Stomach (tissue), 19 donors: ENCODE measurements at places on chromosomes 4 and X. TPM values are rescaled to one million over a fixed set of nuclear protein-coding genes. Genes with fewer than 3 reads are reported as not detected.

SCD5 gene
- total RNA-seq, result 35.9 TPM

GRCh38 chr4:100746141-100746739 is 228.4 kb upstream of the EMCN start:
- no peaks in the 10 kb centered on the region for H3K27me3 ChIP-seq
- no peak overlapping the region for H3K4me3 ChIP-seq
- no peak for DNase-seq
- H3K27ac ChIP-seq, result no peak overlapping the region
- H3K36me3 ChIP-seq, result no peaks in the 10 kb centered on the region

GRCh38 chr4:122379239-122379638 is 428 bp downstream of the ADAD1 start:
- no peaks in the 10 kb centered on the region for H3K36me3 ChIP-seq
- H3K4me3 ChIP-seq, result no peak overlapping the region
- no peaks in the 10 kb centered on the region for H3K4me1 ChIP-seq
- H3K27ac ChIP-seq, result no peak overlapping the region
- no peaks in the 10 kb centered on the region for H3K27me3 ChIP-seq
- no peak for DNase-seq

DKK2 gene
- total RNA-seq, result 0.58 TPM

- no peak for DNase-seq
- no peaks in the 10 kb centered on the region for H3K4me1 ChIP-seq
- H3K4me3 ChIP-seq, result no peak overlapping the region
- H3K27me3 ChIP-seq, result no peaks in the 10 kb centered on the region
Measured at GRCh38 chrX:37047776-37048175, 39.6 kb downstream of the FAM47C start.

- no peak overlapping the region for H3K27ac ChIP-seq
- H3K27me3 ChIP-seq, result no peaks in the 10 kb centered on the region
- DNase-seq, result no peak
- no peaks in the 10 kb centered on the region for H3K4me1 ChIP-seq
- no peak overlapping the region for H3K4me3 ChIP-seq
Measured at GRCh38 chrX:123489011-123489410, 243.8 kb downstream of the THOC2 start.

RUFY3 gene
- total RNA-seq, result 120 TPM

AGTR2 gene
- total RNA-seq, result not detected

DNA sequence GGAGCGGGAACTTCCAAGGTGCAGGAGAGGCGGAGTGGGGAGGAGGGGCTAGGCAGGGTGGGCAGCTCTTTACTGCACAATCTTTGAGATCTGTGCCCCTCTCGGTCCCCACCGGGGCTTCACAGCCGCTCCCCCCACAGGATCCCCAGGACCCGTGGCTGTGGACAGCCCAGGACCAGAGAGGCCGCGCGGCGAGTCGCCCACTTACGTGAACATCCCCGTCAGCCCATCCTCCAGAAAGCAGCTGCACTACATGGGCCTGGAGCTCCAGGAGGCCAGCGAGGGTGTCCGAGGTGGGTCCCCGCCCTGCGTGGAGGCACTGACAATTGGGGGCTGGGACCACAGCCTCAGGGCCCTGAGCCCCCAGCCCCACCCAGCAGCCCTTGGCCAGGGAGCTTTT is 32.1 kb downstream of the LRPAP1 start:
- H3K36me3 ChIP-seq, result peaks cover 8% of the 10 kb centered on the region
- peaks cover 4% of the 10 kb centered on the region for H3K4me1 ChIP-seq
- H3K27ac ChIP-seq, result no peak overlapping the region
- DNase-seq, result no peak
- H3K4me3 ChIP-seq, result no peak overlapping the region

ASIC5 gene
- not detected for total RNA-seq

DNA sequence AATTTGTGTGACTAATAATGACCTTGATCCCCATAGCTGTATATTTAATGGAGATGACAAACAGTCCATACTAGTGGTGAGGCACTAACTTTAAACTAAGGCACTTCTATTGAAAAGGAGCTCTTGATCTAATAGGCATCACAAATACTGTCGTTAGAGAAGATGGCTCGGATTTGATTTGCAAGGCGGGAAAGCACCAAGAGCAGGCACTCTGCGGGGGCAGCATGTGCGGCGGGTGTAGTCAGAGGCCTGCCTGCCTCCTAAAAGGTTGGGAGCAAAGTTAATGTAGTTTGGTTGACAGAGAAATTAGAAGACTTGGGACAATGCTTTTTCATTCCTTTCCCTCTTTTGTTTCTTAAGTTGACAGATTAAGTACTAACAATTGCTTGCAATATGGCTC is 278.8 kb downstream of the CFAP299 start:
- no peak overlapping the region for H3K27ac ChIP-seq
- H3K27me3 ChIP-seq, result no peaks in the 10 kb centered on the region
- H3K36me3 ChIP-seq, result no peaks in the 10 kb centered on the region
- H3K4me3 ChIP-seq, result no peak overlapping the region

ADH7 gene
- not detected for total RNA-seq

- H3K36me3 ChIP-seq, result no peaks in the 10 kb centered on the region
- no peaks in the 10 kb centered on the region for H3K27me3 ChIP-seq
- H3K4me1 ChIP-seq, result no peaks in the 10 kb centered on the region
- no peak overlapping the region for H3K4me3 ChIP-seq
Measured at GRCh38 chr4:82761229-82761628, 37.4 kb downstream of the SCD5 start.

DNA sequence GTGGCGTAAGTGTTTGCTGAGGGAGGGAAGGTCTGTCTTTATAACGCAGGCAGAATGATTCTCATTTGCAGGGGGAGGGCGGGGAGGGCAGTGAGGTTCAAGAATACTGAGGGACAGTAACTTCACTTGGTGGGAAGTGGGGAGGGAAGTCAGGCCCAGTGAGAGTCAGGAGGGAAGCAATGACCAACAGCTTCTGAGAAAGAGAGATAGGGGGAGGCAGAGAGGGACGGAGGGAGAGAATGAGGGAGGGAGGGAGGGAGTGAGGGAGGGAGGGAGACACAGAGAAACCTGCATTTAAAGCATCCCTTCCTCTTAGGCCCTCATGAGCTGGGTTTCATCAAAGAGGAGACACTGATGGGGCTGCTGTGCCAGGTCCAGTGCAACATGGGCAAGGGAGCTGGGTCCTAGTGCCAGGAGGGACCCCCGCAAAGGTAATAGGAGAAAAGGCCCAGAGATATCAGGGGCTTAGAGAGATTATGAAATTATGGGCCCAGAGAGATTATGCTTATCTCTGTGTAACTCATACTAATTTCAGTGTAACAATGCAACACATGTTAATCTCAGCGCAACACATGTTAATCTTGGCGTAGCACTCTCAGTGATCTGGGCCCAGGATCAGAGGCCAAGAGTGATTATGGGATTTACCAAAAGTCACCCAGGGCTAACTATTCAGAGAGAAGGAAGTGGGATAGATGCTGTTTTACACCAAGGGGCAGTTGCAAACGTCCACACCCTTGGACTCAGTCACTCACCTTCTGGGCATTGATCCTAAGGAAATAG is 112.1 kb downstream of the DRD5 start:
- no peaks in the 10 kb centered on the region for H3K4me1 ChIP-seq
- H3K27me3 ChIP-seq, result no peaks in the 10 kb centered on the region
- H3K36me3 ChIP-seq, result no peaks in the 10 kb centered on the region
- no peak for DNase-seq
- H3K27ac ChIP-seq, result no peak overlapping the region

DNA sequence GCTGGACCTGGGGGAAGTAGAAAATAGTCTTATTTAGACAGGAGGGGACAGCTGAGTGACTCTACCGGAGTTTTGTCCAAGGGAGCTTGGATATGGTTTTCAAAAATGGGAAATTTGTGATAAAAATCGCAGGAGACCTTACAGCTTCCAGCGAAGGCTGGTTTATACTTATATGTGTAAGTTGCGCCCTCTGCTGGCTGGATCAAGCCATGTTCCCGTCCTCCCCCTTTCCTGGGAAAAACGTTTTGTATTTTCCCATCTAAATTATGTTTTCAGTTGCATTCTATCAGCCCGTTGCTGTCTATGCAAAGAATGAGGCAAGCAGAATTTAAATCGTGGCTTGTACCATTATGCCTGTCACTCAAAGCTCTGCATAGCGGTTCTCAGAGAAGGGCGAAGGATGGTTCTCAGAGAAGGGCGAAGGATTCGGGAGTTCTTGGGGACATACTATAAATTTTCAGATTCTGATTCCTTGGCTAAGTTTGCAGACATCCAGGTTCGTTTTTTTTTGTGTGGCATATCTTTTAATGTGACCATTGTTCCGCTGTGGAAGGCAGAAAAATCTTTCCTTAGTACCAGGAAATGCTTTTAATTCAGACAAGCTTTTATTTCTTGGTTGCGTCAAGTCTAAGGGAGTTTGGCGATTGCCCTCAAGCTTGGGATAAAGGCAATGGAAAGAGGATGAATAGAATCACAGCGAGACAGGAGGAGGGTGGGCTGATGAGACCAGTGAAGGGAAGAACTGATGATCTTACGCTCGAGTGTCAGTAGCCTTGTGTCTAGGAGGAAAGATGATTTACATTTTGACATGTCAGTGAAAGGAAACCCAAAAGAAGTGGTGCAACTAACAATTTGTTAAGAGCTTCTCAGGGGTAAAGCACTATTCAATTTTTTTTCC is 128.5 kb upstream of the ARX start:
- peak overlapping the region; percentile 1 for H3K4me3 ChIP-seq
- peaks cover 7% of the 10 kb centered on the region for H3K27me3 ChIP-seq
- H3K36me3 ChIP-seq, result no peaks in the 10 kb centered on the region
- DNase-seq, result peak; percentile 80
- H3K4me1 ChIP-seq, result no peaks in the 10 kb centered on the region

PCDH7 gene
- 130 TPM for total RNA-seq

HPGD gene
- total RNA-seq, result 492 TPM

GRCh38 chr4:55866290-55866907 is 13.0 kb downstream of the EXOC1 start:
- H3K4me3 ChIP-seq, result no peak overlapping the region
- DNase-seq, result no peak
- peak overlapping the region; percentile 74 for H3K27ac ChIP-seq
- peaks cover 4% of the 10 kb centered on the region for H3K4me1 ChIP-seq
- no peaks in the 10 kb centered on the region for H3K27me3 ChIP-seq

NEUROG2 gene
- not detected for total RNA-seq

GRCh38 chrX:76850851-76851250 is 423.3 kb downstream of the MAGEE1 start:
- H3K4me3 ChIP-seq, result no peak overlapping the region
- H3K4me1 ChIP-seq, result no peaks in the 10 kb centered on the region
- no peak for DNase-seq
- H3K27me3 ChIP-seq, result no peaks in the 10 kb centered on the region
- H3K36me3 ChIP-seq, result no peaks in the 10 kb centered on the region

HSD17B11 gene
- 47.8 TPM for total RNA-seq

GRCh38 chr4:127780598-127780997 is 1.5 kb upstream of the HSPA4L start:
- peak; percentile 5 for DNase-seq
- no peak overlapping the region for H3K4me3 ChIP-seq
- H3K4me1 ChIP-seq, result peaks cover 27% of the 10 kb centered on the region
- H3K27ac ChIP-seq, result no peak overlapping the region
- H3K27me3 ChIP-seq, result no peaks in the 10 kb centered on the region

TMEM154 gene
- under 0.01 TPM for total RNA-seq

DNA sequence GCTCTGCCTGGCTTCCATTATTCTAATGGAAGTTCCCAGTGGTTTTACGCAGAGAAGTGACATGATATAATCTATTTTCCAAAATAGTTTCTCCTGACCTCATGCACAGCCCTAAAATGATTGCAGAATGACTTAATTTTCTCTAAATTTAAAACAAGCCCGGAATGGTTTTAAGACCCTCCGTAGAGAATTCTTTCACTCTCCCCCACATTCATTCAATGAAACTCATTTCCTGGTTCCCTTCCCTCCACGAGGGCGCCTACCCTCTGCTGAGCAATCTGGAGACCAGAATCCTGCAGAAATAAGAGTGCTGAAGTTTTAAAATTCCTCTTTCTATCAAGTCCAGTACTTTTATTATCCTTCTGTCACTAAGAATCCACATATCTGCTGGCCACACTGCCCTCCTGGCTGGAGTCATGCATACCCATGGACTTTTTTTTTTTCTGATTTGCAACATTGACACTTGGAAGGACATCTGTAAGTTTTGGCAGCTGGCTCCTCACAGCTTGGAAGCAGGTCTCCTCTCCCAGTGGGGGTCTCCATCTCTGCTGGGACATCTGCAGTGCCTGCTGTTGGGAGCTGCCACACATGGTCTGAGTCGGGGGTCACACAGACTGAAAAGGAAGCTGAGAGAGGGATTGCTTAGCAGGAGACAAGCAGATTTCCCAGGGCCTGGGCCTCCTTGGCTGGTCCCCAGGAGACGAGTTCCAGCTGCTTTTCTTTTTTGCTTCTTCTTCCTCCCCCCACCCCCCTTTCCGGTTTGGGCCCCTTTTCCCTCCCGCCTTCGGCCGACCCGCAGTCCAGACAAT is 86.1 kb downstream of the SOWAHB start:
- H3K27ac ChIP-seq, result no peak overlapping the region
- no peaks in the 10 kb centered on the region for H3K27me3 ChIP-seq
- no peak overlapping the region for H3K4me3 ChIP-seq
- no peaks in the 10 kb centered on the region for H3K4me1 ChIP-seq
- peak; percentile 91 for DNase-seq
- H3K36me3 ChIP-seq, result no peaks in the 10 kb centered on the region

GRCh38 chr4:159150396-159150795 is 47.5 kb downstream of the RAPGEF2 start:
- H3K27me3 ChIP-seq, result no peaks in the 10 kb centered on the region
- no peak for DNase-seq
- H3K4me1 ChIP-seq, result peaks cover 16% of the 10 kb centered on the region
- no peaks in the 10 kb centered on the region for H3K36me3 ChIP-seq
- no peak overlapping the region for H3K27ac ChIP-seq

- H3K27ac ChIP-seq, result no peak overlapping the region
- no peaks in the 10 kb centered on the region for H3K27me3 ChIP-seq
- no peak for DNase-seq
Measured at GRCh38 chr4:72473434-72473900, 95.6 kb downstream of the ADAMTS3 start.

USP17L22 gene
- not detected for total RNA-seq

SASH3 gene
- 3.5 TPM for total RNA-seq

CXCL5 gene
- 24.6 TPM for total RNA-seq

ANXA3 gene
- 26.1 TPM for total RNA-seq

PDGFC gene
- 5.5 TPM for total RNA-seq

- no peaks in the 10 kb centered on the region for H3K36me3 ChIP-seq
- no peaks in the 10 kb centered on the region for H3K27me3 ChIP-seq
- peaks cover 7% of the 10 kb centered on the region for H3K4me1 ChIP-seq
- H3K4me3 ChIP-seq, result no peak overlapping the region
- DNase-seq, result peak; percentile 8
Measured at GRCh38 chr4:26377328-26378311, 56.8 kb downstream of the RBPJ start.

ATP1B4 gene
- total RNA-seq, result not detected

ZNF711 gene
- 26.6 TPM for total RNA-seq

HHIP gene
- total RNA-seq, result 8.8 TPM

GRCh38 chrX:43559644-43560043 is 96.5 kb upstream of the MAOA start:
- H3K36me3 ChIP-seq, result no peaks in the 10 kb centered on the region
- H3K27me3 ChIP-seq, result no peaks in the 10 kb centered on the region
- H3K27ac ChIP-seq, result no peak overlapping the region
- H3K4me1 ChIP-seq, result peaks cover 4% of the 10 kb centered on the region
- no peak overlapping the region for H3K4me3 ChIP-seq
- peak; percentile 40 for DNase-seq

KLHL5 gene
- total RNA-seq, result 11.7 TPM

P2RY4 gene
- not detected for total RNA-seq

ABCG2 gene
- 6.4 TPM for total RNA-seq

GRCh38 chr4:55518442-55518841 is 28.3 kb downstream of the CLOCK start:
- H3K27ac ChIP-seq, result no peak overlapping the region
- H3K4me3 ChIP-seq, result no peak overlapping the region
- DNase-seq, result no peak
- no peaks in the 10 kb centered on the region for H3K4me1 ChIP-seq

GPR119 gene
- not detected for total RNA-seq
